Stimulated activated CD4-positive, alpha-beta T cell treated with anti-CD3 and anti-CD28 coated beads, Interleukin-15, amount 100 ng/mL, for 48 hours (primary cell): ENCODE measurements at places on chromosomes 13 and 19.

DNA sequence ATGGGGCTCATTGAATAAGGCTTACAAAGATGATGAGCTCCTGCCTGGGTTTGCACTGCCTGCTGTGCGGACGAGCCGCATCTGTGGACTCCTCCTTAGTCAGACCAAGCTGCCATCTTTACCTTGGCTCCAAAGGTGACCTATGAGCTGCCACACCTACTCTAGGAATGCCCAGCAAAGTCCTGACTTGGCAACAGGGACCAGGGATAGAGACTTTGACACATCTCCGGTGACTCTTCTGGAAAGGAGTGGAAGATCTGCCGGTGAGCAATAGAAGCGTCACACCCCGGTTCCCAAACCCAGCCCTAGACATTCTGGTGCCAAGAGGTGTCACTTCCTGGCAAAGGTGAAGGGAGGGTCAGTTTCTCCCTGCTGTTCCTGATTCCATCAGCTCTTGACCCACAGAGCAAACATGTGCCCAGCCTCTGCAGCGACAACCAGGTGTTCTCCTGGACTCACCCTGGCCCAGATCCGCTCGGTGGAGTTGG is 50.2 kb upstream of the GTF3A start:
- no peak for DNase-seq

GRCh38 chr13:108102771-108103170 is 112.6 kb downstream of the LIG4 start:
- DNase-seq = no peak

DNA sequence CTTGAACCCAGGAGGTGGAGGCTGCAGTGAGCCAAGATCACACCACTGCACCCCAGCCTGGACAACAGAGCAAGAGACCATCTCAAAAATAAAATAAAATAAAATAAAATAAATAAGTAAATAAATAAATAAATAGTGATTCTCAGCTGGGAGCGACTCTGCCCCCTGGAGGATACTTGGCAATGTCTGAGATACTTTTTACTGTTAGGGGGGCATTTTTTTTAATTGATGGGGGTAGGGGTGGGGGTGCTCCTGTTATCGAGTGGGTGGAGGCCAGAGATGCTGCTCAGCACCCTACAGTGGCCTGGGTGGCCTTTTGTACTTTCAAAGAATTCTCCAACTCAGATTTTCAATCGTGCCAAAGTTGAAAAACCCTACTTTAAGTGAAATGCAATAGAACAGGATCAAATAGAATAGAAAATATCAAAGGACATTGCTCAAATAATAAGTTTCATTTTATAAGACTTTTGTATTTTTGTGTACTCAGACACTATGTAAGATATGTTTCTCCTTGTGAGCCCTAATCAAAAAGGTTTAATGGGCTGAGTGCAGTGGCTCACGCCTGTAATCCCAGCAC is 7.1 kb upstream of the CLPP start:
- DNase-seq = no peak

DNA sequence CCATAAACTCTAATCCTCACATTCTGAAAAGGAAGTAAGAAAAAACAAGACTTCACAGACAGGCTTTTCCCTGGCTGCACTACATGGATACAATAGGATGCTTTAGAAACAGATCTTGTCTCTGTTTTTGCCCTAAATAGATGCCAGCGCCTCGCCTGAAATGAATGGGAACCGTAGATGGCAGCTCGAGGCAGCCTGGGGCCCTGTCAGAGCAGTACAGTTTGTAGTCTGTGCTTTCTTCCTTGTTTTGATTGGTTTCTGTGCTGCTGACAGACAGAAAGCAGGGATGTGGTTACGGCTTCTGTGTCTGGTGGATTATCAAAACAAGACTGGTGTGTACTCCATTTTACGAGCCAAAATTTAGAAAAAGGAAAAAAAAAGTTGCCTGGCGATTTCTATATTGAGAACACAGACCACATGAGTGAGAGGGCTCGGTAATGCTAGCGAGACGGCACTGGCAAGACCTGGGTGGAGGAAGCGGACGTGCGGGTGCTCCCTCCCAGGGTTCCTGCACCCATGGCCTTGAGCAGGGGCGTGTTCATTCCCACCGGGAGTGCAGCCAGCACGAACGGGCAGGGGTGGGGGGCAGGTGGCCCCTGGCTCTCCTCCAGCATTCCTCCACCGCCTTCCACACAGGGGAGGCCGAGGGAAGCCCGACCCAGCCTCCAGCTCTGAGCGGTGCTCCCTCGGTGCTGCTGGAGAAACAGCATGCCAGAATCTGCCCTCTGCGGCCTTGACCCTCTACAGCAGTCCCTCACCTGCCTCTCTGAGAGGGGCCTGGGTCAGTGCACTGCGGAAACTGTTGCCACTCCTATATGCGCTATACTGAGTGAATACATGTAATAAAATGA is 37.6 kb upstream of the C1QTNF9 start:
- peak; percentile 44 for DNase-seq

- DNase-seq = no peak
Measured at GRCh38 chr13:43260999-43261398, 237.6 kb downstream of the DNAJC15 start.

DNA sequence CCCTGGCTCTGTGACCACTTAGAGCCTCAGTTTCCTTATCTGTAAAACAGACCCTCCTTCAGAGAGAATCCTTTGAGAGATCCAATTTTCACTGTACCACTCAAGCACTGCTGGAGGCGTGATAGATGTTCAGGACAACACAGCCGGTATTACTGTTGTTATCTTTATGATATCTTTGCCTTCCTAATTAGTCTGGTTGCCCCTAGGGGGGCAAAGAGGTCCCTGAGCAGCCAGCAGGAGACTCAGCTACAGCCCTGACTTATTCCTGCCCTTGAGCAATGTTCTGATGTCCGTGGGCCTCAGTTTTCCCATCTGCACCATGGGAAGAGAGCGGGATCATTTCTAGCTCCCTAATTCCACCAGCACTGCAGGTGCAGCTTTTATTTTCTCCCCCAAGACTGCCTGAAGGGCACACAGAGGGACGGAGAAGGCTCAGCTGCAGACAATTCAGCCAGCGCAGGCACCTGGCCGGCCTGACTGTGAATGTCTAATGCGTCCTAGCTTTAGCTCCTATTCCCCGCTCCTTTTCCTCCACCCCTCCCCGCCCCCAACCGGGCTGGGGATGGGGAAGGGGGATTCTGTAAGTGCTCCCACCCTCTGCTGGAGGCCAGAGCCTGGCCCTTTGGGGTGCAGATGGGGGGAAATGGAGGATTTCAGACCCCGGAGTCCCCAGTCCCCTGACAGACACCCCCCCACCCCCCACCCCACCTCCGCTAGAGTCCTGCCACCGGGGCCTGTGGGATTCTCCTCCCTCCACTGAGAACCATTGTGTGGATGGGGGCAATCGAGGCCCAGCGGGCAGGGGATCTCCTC is 16.2 kb downstream of the TLE5 start:
- DNase-seq = no peak

DNA sequence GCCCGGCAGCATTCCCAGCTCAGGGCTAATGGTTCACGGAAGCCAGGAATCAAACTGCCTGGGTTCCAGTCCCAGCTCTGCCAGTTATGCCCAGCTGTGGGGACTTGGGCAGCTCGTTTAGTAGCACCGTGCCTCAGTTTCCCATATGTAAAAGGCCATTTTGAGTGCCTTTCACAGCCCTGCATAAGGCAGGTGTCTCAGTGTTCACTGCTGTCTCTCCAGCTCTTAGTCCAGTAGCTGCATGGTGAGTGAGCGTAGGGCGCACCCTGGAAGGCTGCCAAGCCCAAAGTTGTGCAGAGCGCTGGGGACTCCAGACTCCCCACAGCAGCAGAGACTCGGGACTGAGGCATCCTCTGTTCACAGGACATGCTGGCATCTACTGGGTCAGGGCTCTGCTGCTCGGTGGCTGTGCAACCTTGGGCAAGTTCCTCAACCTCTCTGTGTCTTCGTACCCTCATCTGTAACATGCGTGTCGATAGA is 5.5 kb downstream of the RPL28 start:
- no peak for DNase-seq

GRCh38 chr13:113123226-113124201 is 915 bp downstream of the F10 start:
- DNase-seq = no peak

GRCh38 chr13:96223231-96223630 is 133.3 kb downstream of the HS6ST3 start:
- DNase-seq = no peak

GRCh38 chr13:71625694-71626093 is 241.3 kb downstream of the DACH1 start:
- DNase-seq = no peak

DNA sequence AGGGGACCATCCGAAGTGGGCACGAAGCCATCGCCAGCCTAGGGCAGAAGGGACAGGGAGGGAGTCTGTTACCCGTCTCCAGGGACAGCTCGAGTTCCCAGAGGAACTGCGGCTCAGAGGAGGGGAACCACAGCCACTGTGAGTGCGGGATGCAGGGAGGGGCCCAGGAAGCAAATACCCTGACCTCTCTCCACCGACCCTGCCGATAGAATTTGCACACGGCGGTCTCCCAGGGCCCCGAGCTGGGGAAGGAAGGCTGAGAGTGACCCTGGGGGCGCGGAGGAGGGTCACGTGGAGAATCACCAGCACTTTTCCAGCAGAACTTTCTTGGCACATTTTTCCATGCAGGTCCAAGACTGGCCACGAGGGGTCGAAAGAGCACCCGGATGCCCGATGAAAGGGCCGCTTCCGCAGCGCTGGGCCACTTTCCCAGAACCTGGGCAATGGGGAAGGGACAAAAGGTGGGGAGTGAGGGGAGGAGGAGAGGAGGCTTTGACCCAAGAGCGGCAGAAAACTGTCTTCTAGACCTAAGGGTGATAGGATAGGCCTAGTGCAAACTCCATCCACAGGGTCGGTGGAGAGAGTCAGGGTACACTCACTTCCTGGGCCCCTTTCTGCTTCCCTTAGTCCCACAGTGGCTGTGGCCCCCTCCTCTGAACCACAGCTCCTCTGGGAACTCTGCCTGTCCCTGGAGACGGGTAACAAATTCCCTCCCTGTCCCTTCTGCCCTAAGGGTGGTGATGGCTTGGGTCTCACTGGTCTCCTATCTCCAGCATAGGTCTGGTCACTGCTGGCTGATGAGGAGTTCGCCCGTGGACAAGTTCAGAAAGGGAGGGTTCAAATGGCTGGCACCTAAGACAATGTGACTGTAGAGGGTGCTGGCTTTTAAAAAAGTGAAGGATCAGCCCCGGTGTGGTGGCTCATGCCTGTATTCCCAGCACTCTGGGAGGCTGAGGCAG is 5.3 kb upstream of the GPR4 start:
- DNase-seq = no peak

DNA sequence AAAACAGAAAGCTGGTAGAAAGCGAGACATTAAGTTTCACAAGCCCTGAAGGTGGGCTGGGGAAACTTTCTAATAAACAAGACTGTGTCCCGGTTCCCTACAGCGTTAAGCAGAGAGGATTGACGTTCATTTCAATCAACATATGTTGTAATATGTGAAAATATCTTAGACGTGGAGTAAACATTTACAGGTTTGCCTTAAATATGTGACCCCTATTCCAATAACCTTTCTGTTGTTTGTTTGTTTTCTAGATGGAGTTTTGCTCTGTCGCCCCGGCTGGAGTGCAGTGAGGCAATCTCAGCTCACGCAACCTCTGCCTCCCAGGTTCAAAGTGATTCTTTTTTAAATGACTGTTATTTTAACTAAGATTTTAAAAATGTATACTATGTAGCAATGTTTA is 526.2 kb downstream of the SUCLA2 start:
- no peak for DNase-seq

DNA sequence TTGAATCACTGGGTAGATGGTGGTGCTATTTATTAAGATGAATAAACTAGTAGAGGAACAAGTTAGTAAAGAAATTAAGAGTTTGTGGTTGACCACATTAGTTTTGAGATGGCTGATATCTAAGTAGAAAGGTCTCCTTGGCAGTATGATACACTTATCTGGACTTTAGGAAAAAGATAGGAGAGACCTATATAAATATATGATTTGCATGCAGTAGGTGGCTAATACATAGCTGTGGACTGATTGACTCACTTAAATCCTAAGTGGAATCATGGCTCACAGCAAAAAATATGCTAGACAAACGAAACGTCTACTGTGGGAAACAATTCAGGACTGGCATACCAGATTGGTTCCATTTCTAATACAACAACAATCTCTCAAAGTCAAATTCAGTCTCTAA is 92.0 kb downstream of the CAB39L start:
- DNase-seq = no peak

GRCh38 chr19:29537181-29537580 is 11.4 kb downstream of the VSTM2B start:
- DNase-seq = no peak

- DNase-seq = peak; percentile 78
Measured at GRCh38 chr19:46748325-46749109, 2.3 kb upstream of the STRN4 start.

DNA sequence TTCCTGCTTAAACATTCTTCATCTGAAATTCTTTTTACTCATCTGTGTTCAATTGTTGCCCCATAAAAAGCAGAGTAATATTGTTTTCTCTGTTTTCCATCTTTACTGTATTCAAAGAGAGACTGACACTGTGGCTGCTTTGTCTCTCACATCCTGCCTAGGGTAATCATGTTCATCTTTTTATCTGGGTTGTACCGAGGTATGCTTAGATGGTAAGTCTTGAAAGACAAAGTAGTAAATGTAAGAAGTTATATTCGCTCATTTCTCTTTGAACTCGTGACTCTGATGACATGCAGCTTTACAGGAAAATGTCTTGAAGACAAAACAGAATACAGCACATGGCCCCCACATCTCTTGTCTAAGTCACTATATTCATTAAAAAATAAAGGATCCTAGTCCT is 20.0 kb upstream of the CYSLTR2 start:
- DNase-seq = no peak

DNA sequence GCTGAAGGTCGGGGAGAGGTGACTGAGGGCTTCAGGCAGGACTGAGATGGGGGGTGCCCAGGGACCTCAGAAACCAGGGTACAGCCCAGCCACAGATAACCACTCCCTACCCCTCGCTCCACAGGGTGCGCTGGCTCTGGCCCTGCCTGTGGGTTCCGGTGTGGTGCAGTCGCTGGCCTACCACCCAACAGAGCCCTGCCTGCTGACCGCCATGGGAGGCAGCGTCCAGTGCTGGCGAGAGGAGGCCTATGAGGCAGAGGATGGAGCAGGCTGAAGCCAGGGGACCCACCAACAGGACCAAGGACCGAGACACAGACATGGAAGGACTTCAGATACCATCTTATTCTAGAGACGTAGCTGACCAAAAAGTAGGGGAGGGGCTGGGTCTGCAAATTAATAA is 6.3 kb downstream of the DHPS start:
- no peak for DNase-seq

DNA sequence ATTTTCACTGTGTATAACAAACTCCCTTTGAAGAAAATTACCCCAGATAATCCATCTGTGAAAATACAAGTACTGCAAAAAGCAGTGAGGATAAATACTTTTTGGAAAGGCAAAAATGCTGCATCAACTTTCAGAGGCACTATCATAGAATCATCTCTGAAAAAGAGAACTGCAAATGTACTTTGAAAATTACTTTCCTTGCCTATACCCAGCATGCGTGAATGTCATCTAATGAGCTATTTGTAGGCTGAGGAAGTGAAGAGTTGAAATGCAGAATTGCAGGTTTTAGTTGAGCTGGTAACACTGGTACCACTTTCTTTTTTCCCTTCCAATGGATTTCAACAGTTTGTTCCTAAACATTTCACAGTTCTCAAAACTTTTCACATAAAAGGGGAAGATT is 196.7 kb downstream of the TBC1D4 start:
- no peak for DNase-seq

- DNase-seq = no peak
Measured at GRCh38 chr13:85142351-85142927, 656.8 kb downstream of the SLITRK6 start.

GRCh38 chr13:103638706-103639105 is 572.5 kb upstream of the SLC10A2 start:
- DNase-seq = no peak
